D721Med (cell line): ENCODE measurements at places on chromosomes 2 and 18.

DNA sequence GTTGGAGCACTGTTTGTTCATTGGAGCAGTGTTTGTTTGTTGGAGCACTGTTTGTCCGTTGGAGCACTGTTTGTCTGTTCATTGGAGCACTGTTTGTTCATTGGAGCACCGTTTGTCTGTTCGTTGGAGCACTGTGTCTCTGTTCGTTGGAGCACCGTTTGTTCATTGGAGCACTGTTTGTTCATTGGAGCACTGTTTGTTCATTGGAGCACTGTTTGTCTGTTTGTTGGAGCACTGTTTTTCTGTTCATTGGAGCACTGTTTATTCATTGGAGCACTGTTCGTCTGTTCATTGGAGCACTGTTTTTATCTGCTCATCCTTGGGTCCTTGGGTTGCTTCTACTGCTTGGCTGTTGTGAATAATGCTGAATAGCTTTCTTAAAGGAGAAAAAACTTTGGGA lies 74.7 kb downstream of the ZNF407 start:
- no peak for DNase-seq

- DNase-seq = no peak
Observed at GRCh38 chr2:232898592-232899543, 28.8 kb downstream of the SNORC start.

DNA sequence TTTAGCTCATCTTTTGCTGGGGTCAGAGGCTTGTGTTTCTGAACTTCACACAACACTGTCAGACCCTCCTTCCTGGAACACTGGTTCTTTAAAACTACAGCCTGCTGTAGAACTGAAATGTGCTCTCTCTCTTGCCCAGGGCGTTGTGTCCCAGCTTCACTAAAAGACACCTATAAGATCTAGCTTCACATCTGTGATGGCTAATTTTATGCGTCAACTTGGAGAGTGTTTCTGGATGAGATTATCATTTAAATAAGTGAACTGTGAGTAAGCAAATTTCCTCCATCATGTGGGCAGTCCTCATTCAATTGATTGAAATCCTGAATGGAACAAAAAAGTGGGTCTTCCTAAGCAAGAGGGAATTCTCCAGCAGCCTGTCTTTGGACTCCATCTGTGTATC lies 140.3 kb downstream of the OSR1 start:
- DNase-seq = no peak

- DNase-seq = no peak
Observed at GRCh38 chr2:195695002-195695631, 38.1 kb downstream of the SLC39A10 start.

DNA sequence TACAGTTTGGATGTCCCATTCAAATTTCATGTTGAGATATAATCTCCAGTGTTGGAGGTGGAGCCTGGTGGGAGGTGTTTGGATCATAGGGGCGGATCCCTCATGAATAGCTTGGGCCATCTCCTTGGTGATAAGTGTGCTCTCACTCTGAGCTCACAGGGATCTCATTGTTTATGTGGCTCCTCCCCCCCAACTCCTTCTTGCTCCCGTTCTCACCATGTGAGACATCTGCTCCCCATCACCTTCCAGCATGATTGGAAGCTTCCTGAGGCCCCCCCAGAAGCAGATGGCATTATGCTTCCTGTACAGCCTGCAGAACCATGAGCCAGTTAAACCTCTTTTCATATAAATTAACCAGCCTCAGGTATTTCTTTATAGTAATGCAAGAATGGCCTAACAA lies 3.0 kb upstream of the INPP1 start:
- DNase-seq = no peak

GRCh38 chr2:207073412-207073800 lies 92.3 kb downstream of the KLF7 start:
- no peak for DNase-seq

- no peak for DNase-seq
Observed at GRCh38 chr2:38013158-38013752, 62.7 kb downstream of the CYP1B1 start.

DNA sequence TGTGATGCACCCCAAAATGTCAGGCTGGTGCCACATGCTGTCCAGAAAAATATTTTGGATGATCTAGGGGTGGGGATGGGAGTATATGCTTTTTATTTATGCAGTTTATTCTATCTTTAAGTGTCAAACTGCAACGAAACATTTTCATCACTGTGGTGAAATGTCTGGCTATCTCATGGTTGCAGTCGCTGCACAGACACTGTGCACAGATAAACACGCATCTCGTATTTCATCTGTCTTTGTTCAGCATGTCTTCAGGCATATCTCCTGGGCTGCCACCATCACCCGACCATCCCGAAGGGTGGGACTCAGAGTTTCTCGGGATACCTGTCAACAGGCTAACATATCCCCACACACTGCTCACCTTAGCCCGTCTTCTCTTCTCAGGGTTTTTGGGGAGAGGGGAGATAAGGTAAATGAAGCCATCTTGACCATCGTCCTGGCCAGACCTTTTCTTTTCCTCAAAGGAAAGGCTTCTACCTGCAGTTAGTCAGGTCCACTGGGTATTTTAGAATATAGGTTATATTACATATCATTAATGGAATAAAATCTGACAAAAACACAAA lies 80.7 kb upstream of the NABP1 start:
- no peak for DNase-seq

GRCh38 chr18:48863432-48864065 lies 87.2 kb downstream of the SMAD7 start:
- no peak for DNase-seq

DNA sequence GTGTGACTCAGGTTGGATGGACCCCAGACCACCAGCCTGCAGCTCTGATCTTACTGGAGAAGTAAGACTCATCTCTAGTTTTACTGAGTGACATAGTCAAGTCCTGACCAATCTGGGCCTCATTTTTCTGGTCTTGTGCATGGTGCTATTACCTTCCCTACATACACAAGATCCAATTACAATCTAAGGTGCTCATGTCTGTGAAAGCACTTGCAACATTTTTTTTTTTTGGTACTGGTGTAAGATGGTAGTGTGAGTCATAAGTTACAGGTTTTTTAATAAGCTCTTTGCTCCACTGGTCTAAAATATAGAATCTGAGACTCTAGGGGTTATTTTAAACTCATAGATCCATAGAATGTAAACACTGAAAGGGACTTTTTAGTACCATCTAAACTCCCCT lies 117.3 kb upstream of the EFEMP1 start:
- no peak for DNase-seq

DNA sequence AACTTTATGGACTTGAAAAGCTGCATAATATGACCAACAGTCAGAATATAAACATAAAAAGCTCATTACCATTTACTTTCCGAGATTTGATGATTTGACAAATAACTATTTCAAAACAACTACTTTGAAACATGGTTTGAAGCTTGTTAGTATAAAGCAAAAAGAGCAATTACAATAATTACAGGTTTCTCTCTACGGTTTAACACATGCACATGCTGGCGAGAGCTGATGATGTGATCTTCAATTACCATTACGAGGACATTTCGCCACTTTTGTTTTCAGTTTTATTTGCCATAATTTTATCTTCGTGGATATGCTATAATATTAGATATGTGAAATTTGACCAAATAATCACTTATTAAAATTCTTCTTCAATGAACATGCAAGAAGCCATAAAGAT lies 270.1 kb downstream of the TCF4 start:
- no peak for DNase-seq

GRCh38 chr18:34647251-34647650 lies 62.8 kb upstream of the DTNA start:
- DNase-seq = no peak

- DNase-seq = no peak
Observed at GRCh38 chr2:174771631-174772471, 7.6 kb upstream of the CHRNA1 start.

DNA sequence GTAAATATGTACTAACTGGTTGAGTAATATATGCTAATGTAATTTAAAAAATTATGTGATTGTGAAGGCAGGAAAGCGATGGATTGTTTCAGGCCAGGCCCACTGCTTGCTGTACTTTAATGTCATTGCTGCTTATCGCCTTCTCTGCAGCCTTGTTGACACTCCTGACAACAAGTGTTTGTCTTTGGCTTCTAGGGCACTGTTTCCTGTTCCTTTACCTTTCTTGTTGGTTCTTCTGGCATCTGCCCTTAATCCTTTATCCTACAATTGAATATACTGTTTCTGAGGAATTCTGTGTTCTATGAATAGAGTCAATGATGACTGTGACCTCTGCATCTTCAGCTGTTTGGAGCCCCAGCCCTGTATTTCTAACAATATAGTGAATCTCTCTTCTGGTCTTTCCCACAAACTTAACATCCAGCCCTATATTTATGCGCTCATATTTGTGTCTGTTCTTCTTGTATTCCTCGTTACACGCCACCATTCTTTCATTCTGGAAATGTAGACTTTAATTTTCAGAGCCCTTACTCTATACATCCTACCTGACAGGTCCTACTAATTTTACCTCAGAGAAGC lies 17.6 kb downstream of the ACSL3 start:
- no peak for DNase-seq

DNA sequence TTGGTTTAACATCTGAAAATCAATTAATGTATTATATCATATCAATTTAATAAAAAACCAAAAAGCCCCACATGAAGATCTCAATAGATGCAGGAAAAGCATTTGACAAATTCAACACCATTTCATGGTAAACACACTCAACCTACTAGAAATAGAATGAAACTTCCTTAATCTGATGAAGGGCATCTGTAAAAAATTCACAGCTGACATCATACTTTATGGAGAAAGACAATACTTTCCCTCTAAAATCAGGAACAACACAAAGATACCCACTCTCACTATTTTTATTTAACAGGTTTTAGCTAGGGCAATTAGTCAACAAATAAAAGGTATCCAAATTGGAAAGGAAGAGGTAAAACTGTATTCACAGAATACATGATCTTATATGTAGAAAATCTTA lies 303.0 kb upstream of the ZEB2 start:
- DNase-seq = no peak

- no peak for DNase-seq
Observed at GRCh38 chr18:78742218-78742745, 237.3 kb upstream of the SALL3 start.

DNA sequence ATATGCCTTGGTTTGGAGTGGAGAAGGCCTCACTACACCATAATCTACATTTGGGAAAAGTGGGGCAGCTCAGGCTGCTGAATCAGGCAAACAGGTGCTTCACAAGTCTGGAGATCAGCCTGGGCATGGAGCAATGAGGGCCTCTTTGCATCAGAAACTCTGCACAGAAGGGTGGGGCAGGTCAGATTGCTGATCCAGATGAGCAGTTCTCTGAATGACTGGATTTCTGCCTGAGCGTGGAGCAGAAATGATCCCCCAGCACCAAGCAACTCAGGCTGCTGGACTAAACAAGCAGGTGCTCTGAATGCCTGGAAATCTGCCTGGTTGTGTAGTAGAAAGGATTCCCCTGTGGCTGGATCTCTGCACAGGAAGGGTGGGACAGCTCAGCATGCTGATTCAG lies 605.3 kb upstream of the ZNF804A start:
- DNase-seq = no peak

- DNase-seq = no peak
Observed at GRCh38 chr2:208807756-208808155, 401.2 kb downstream of the PTH2R start.

- no peak for DNase-seq
Observed at GRCh38 chr2:16587601-16588000, 78.0 kb downstream of the CYRIA start.

DNA sequence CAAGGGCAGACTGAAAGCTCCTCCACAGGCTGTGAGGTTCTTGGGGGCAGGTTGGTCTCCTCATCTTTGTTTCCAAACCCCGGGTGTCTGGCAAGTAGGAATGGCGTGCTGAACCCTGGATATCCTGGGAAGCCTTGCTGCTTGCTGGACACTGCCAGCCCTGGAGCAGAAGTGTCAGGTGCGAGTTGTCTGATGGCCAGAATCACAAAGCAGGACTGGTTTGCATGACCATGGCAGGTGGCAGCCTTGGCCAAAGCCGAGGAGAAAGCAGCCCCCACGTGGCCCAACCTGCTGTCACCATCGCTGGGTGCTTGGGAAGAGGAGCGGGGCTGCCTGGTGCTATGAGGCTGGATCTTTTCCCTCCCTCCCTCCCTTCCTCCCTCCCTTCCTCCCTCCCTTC lies 309.5 kb upstream of the HS6ST1 start:
- DNase-seq = no peak

- DNase-seq = no peak
Observed at GRCh38 chr2:232299084-232299483, 79.5 kb upstream of the ALPP start.

GRCh38 chr2:6233993-6234392 lies 541.8 kb downstream of the SOX11 start:
- no peak for DNase-seq

- DNase-seq = no peak
Observed at GRCh38 chr18:60228609-60229595, 143.7 kb downstream of the MC4R start.

- DNase-seq = no peak
Observed at GRCh38 chr18:5993938-5994337, 98.6 kb upstream of the TMEM200C start.

- DNase-seq = no peak
Observed at GRCh38 chr2:236769981-236770671, 200.5 kb downstream of the ACKR3 start.

DNA sequence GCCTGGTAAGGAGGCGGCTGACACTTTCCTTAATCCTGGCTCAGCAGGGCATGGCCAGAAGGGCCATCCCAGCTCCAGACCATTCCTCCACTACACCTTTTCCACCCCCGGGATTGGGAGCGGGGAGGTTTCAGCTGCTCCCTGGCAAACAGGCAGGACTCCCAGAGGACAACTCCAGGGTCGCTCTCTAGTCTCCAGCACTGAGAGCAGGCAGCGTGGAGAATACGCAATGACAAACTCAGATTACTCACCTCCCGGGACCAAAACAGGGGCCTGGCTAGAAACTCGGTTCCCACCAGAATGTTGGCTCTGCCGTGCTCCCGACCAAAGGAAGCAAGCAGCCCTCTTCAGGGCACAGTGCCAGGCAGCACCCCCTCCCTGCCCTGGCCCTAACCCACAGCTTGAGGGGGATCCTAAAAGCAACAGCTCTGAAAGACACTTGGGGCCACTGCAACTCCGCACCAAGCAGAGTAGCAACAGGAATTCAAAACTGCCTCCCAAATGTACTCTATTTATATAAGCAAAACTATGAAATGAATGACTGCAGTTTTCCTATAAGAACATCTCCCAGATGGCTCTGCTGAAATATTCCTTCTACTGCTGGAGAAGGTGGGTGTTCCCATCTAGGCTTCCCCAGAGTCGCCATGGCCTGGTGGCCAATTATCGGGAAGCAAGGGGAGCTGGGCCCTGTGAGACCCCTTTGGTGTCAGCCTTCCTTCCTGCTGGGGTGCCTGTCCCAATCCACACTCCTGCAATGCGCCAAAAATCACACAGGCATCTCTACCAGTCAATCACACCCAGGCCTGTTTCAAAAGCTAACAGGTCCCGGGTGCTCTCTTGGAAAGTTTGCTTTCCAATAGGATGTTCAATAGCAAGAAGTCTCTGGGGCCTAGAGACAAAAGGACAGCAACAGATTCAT lies 61.2 kb upstream of the POMC start:
- no peak for DNase-seq
